ENCODE measurements at places on chromosomes 7 and 10. TPM values are rescaled to one million over a fixed set of nuclear protein-coding genes. Genes with fewer than 3 reads are reported as not detected.

Gene STK17A
- 123 TPM for total RNA-seq

DNA sequence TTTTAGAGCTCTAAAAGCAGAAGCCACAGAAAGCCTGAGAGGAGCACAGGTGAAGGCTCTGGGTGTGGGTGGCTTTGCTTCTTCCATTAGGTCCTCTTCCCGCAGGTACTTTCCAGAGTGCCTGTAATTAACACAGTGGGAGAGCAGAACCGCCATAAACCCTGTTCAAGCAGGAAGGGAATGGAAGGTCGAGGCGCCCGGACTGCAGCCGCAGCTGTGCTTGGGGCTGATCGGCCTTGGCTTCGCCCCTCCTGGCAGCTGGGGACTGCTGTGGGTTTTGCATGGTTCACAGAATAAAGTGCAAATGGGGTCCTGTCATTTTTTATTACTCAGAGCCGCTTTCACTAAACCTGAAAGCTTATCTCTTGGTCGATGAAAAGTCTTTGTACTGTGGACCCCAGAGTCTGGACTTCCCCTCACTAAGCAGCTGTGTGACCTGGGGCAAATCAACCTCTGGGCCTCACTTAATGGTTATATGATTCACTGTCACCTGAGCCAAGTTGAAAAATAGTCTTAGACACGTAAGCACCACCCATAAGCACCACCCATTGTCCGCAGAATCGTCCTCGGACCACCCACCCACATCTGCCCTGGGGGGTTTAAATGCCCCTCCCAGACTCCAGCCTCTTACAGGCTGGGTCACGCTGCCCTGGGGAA is 100.9 kb downstream of the XRCC2 start:
- no peak overlapping the region for H3K27ac ChIP-seq
- H3K4me1 ChIP-seq = no peaks in the 10 kb centered on the region
- H3K4me3 ChIP-seq = no peak overlapping the region
- no peaks in the 10 kb centered on the region for H3K36me3 ChIP-seq
- H3K27me3 ChIP-seq = no peaks in the 10 kb centered on the region

DNA sequence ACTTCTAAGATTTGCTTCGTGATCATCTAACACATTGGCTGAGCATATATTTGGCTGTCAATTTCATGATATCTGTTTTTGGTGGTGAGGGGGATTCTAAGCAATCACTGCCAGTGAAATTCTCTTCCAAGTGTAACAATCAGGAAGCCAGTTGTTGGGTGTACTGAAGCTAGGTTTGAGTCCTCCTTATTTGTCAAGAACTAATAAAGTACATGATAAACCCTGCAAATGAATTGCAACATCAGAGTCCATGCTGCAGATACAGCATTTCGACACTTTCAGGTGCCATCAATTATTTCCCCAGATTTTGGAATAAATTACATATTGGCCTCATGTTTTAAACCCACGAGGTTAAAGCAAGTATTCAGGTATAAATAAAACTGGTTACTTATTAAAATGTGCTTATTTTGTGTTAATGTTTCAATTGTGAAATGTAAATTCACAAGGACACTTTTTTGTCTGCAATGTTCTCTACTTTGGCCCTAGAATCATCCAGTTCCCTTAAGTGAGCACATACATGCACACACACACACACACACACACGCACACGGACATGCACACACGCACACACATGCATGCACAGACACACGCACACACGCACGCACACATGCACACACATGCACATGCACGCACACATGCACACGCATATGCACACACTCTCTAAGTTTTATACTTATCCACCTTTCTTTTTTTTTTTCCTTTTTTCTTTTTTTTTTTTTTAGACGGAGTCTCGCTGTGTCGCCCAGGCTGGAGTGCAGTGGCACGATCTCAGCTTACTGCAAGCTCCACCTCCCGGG is 510.2 kb upstream of the KLF6 start:
- H3K27ac ChIP-seq = no peak overlapping the region
- no peaks in the 10 kb centered on the region for H3K36me3 ChIP-seq
- DNase-seq = no peak
- no peak overlapping the region for H3K4me3 ChIP-seq

Gene WDR37
- total RNA-seq = 52.6 TPM

GRCh38 chr10:97234400-97234799 is 48.6 kb upstream of the SLIT1 start:
- peak; percentile 15 for DNase-seq
- no peaks in the 10 kb centered on the region for H3K36me3 ChIP-seq
- H3K27ac ChIP-seq = no peak overlapping the region
- H3K4me1 ChIP-seq = no peaks in the 10 kb centered on the region
- H3K4me3 ChIP-seq = no peak overlapping the region
- no peaks in the 10 kb centered on the region for H3K27me3 ChIP-seq

All from naive thymus-derived CD4-positive, alpha-beta T cell (primary cell).